ENCODE measurements at places on chromosomes 13 and 19.

GRCh38 chr13:24203811-24204210 lies 43.3 kb downstream of the SPATA13 start:
- no peak for DNase-seq

- DNase-seq = no peak
Observed at GRCh38 chr13:75494491-75494890, 12.5 kb upstream of the TBC1D4 start.

DNA sequence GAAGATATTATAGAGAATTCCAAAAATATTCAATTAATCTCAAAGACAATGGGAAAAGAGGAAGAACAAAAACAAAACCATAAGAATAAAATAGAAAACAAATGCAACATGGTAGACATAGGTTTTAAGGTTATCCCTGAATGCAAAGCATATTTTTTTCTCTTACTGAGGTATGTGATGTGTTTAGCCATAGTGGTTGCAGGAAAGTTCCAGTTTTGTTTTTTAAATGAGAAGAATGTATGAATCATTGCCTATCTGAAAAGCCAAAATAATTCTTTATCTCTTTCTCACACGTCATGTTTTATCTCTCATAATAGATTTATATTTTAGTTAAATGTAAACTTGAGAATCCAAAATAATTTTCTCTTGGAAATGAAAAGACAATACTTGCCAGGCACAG lies 2591.7 kb upstream of the PCDH20 start:
- no peak for DNase-seq

- no peak for DNase-seq
Observed at GRCh38 chr19:46646402-46646801, 10.4 kb upstream of the GNG8 start.

- DNase-seq = no peak
Observed at GRCh38 chr13:52118595-52118994, 10.3 kb downstream of the NEK5 start.

GRCh38 chr13:34144142-34144541 lies 326.2 kb downstream of the RFC3 start:
- DNase-seq = no peak

- peak; percentile 83 for DNase-seq
Observed at GRCh38 chr19:3135961-3136683, at the start of gene GNA15. GNA15 (plus strand) TSS chr19:3136033; CDS start chr19:3136451, 418 bp downstream.

- no peak for DNase-seq
Observed at GRCh38 chr13:80244574-80244973, 96.4 kb downstream of the SPRY2 start.

DNA sequence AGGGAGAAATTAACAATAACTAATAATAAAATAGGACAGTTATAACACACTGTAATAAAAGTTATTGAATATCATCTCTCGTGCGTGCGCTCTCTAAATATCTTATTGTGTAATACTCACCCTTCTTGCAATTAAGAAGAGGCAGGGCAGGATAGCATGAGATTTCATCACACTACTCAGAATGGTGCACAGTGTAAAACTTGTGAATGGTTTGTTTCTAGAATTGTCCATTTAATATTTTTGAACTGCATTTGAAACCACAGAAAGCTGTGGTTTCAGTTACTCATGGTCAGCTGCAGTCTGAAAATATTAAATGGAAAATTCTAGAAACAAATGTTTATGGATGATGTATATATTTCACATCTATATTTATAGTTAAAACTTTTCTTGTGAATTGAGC lies 161.1 kb downstream of the DCT start:
- peak; percentile 41 for DNase-seq

- DNase-seq = no peak
Observed at GRCh38 chr19:28305513-28305912, 907.4 kb downstream of the UQCRFS1 start.

DNA sequence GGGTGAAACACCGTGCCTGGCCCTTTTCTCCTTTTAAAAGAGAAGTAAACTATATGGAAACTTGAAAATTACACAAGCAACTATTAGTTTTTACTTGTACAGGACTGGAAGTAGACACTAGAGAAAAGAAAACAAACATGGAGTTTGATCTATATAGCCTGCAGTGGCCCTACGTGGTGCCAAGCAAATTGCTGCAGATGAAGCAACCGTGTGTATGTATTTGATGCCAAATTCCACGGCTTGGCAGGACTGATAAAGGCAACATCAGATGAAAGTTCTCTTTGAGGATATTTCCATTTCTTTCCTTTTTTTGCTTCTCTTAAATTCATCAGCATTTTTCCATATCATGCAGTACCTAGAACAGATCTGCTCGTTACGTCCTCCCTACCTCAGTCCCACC lies 49.8 kb downstream of the ATP8A2 start:
- DNase-seq = no peak

DNA sequence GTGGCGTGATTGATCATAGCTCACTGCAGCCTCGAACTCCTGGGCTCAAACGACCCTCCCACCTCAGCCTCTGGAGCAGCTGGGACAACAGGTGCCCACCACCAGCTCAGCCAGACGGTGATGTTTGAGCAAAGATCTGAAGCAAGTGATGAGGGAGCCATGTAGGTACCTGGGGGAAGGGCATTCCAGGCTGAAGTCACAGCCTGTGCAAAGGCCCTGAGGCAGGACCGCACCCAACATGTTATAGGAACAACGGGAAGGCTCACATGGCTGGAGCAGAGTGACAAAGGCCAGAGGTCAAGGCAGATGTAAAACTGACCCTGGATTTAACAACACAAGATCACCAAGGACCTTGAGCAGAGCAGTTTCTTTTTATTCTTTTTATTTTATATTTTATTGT lies 14.8 kb downstream of the FEM1A start:
- no peak for DNase-seq

GRCh38 chr13:77523834-77524728 lies 11.4 kb upstream of the SCEL start:
- no peak for DNase-seq

- no peak for DNase-seq
Observed at GRCh38 chr19:45040059-45040771, 1.4 kb downstream of the CLASRP start.

- DNase-seq = no peak
Observed at GRCh38 chr13:66506979-66507378, 723.2 kb downstream of the PCDH9 start.

- no peak for DNase-seq
Observed at GRCh38 chr13:50919277-50919676, 9.7 kb downstream of the RNASEH2B start.

DNA sequence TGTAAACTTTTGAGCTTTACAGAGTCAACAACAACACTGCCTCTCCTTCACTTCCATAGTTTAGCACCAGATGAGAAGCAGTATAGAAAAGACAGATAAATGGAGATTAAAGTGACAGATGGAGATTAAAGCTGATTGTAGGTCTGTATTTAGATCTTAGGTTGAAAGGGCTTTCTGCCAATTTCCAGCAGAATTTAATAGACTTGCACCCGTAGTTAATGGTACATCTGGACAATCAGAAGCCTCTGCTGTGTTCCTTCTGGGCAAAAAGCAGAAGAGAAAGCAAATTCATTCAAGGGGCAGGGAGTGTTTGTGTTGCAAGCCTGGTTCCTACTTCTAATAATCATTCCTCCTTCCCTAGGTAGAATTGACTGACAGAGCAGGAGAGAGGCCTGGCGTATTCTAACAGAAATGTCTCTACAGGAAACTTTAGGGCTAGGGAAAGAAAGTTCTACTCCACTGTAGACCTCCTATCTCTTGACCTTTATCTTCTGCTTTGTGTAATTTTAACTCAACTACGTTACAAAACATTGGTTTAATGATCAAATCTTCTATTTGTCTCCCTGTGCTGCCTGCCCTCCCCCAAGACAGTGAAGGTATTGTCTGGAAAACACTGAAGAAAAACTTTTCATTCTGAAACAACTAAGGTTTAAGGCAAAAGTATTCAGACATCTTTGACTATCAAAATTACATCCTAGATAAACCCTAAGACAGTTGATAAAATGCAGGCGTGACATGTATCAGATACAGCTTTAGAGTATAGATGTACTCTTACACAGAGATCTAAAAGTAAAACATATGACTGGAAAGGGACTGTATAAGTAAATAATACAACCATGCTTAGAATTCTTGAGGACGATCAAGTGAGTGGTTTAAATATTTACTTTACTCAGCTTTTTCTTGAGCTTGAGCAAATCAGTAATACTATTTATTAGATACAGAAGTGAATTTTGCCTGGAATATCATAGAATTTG lies 44.4 kb downstream of the GPC6 start:
- no peak for DNase-seq
